A673 (cell line): ENCODE measurements at places on chromosomes 13 and 19. TPM values are rescaled to one million over a fixed set of nuclear protein-coding genes. Genes with fewer than 3 reads are reported as not detected.

DNA sequence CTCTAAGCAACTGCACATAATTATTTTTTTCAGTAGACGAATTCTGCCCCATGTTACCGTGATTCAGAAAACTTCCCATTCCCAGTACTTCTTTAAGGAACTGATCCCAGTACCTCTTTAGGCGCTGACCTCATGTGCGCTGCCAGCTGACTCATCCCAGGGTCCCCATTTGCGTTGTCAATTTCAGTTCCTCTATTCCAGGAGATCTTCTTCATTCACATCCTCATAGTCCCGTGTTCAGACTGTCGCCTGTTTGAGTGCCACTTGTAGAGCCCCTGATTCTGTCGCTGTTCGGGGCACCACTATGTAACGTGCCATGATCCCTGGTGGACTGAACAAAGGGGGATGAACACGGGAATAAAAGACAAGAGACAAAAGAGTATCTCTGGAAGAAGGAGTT lies 16.4 kb downstream of the FPR3 start:
- DNase-seq = no peak

The MEIOSIN gene
- total RNA-seq = not detected in 2 replicates

The ZNF580 gene
- 49.1 and 65.7 TPM in 2 replicates for total RNA-seq

The TUBA3C gene
- total RNA-seq = not detected in 2 replicates

DNA sequence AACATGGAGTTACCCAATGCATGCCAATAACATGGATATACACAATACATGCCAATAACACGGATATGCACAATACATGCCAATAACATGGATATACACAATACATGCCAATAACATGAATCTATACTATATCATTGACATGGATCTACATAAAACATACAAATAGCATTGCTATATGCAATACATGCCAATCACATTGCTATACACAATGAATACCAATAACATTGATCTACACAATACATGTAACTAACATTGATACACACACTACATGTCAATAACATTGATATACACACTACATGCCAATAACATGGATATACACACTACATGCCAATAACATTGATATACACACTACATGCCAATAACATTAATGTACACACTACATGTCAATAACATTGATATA lies 932 bp upstream of the PIP5K1C start:
- no peak for DNase-seq
